ENCODE measurements at places on chromosomes 12 and 14.
A peak's percentile ranks its signal among the peaks of the same experiment; 100 is the strongest.

DNA sequence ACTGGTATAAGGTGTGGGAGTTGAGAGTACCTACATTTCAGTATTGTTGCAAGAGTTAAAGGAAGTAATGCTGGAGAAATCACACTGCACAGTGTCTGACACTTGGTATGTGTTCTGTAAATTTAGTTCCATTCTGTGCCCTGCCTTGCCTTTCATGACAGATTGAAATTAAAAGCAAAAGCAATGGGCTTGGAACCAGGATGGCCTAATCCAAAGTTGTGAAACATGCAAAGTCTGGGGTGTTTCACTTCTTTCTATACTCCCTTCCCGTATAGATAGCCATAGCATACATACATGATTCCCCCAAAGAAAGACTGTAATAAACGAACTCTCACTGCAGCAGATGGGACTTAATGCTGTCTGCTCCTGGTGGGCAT, 281.1 kb downstream of the NRXN3 start:
- DNase-seq, result no peak

DNA sequence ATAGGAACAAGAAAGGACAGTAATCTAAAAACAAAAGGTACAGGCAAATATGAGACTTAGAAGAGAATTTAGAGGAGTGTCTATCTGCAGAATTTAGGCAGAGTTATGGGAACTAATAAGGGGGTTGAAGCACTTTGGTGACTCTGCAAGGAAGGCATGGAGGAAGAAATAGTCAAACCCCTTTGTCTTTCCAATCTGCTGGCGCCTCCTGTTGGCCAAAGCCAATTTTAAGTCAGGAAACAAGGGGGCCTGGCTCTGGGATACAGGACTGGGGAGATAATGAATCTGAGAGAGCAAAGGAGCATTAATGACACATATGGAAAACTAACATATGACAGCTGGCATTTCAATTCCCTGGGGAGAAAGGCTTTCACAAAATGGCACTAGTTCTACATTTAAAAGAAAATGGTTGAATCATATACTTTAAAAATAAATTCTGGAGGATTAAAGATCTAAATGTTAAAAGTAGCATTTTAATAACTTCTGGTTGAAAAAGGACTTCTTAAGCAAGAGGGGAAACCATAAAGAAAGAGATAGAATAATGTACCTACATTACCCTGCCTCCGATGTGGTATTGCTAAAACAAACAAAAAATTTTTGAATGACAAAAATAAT, 48.5 kb upstream of the CSRP2 start:
- peak; percentile 7 for DNase-seq

- no peak for DNase-seq
These were observed 183.3 kb downstream of the SSPN start for GRCh38 chr12:26378711-26379110.

- no peak for DNase-seq
These were observed 263.2 kb upstream of the ATP2B1 start for GRCh38 chr12:89971880-89972279.

DNA sequence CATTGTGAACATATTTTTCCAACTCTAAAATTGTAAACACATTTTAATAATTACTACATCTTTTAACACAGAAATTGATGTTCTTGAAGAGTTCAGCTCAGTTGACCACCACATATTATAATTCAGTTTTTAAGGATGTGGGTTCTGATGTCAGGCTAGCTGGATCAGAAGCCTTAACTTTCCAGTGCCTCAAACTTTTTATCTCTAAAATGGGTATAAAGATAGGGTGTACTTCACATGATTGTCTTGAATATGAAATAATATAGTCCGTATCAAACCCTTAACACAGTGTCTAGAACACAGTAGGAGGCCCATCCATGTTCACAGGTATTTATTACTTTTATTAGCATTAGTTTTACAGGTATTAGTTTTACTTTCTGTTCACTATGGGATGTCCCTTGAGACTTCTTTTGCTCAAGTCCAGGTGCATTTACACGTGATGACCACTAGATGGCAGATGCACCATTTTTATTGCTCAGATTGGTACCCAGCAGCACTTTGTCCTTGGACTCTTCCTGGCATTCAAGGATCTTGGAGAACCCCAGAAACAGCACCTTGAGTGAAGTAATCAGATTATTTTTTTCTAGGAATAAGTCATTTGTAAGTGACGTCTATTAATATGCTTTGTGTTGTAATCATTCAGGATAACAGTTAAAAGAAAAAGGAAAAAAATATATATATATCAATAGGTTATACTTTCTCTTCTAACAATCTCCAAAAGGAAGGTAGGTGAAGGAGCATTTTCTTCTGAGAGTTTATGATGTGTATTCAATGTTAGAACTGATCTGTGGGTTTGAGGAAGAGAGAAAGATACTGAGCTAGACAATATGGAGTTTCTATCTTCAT, 580.2 kb downstream of the ETNK1 start:
- DNase-seq, result peak; percentile 41

DNA sequence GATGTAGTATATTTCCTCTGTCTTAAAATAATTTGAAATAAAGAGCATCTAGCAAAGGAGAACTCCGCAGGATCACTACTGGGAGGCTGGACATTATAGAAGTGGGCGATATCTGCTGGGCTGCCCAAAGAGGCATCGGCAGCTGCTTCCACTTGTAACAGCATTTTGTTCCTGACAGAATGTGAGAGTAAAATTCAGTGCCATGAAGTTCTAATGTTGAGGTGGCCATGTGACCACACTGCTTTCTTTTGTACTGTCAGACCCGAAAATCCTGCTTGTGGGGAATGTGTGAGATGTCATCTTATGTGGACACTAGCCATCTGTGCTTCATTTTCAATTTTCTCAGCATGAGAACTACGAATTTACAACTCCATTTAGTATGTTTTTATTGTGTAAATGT, 151.9 kb downstream of the ACSS3 start:
- no peak for DNase-seq

DNA sequence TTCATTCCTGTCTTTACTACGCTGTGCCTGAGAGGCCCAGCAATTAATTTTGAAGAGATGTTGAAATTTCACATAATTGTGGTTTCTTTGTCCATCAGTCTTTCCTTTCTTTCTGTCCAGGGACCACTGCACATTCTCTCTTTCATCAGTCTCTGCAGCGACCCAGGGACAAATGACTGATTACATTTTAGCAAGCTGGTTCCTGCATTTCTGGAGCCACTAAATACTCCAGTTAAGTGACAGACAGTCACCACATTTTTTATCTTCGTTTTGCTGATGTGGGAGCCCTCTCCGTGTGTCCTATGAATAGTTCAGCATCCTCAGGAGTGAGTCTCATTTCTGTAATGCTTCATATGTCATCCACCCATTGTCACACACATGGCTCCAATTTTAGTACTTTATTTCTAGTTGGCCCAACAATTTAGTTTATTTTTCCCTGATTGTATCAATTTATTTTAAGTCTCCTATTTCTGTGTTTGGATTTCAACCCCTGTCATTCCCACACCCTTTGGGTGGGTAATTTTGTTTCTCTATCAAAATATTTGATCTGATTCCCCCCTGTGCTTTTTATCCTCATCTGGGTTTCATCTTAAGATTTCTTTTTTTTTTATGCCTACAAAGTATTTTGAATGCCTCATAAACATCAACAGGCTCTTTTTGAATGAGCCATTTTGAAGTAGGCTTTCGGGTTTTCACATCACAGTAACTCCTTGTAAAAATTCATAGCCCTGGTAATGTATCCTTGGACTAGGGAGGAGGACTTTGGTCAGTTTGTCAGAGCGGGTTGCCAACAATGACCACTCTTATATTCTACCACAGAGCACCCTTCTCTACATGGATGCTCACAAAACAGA, 1196.5 kb downstream of the GALC start:
- DNase-seq, result no peak

DNA sequence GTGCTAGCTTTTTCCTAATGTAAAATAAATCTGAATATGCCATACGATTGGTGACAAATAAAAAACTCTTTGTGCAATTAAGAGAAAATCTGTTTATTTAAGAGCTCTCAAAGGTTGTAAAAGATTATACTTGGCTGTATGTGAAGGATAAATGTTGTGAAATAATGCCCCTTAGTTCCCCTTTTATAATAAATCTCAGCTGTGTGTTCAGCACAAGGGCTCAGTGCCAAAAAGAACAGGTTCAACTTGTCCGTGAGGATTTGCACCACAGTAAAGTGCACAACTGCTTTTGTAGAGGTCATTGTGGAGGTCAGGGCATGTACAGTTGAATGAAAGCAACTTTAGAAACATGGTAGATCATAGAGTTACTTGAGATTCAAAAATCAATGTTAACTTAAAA, 118.6 kb downstream of the TRMT5 start:
- DNase-seq, result peak; percentile 21

DNA sequence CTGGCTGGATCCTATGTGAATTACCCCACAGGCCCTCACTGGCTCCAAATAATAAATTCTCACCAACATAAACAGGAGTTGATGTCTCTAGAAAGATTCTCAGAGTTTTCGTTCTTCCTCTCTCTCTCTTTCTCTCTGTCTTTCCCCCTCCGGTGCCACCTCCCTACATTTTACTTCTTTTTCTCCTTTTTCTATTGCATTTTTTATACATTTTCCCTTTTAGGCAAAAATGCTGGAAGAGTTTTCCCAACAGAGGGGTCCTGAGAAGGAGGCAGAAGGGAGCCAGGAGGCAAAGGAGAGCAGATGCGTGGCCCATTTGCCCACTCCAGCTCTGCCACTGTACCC, 826 bp upstream of the HOXC6 start:
- no peak for DNase-seq

GRCh38 chr14:72439707-72440106, 454.2 kb downstream of the DPF3 start:
- no peak for DNase-seq

GRCh38 chr14:94043756-94044475, 17.8 kb downstream of the OTUB2 start:
- no peak for DNase-seq

GRCh38 chr12:117513353-117513752, 151.9 kb upstream of the NOS1 start:
- no peak for DNase-seq

DNA sequence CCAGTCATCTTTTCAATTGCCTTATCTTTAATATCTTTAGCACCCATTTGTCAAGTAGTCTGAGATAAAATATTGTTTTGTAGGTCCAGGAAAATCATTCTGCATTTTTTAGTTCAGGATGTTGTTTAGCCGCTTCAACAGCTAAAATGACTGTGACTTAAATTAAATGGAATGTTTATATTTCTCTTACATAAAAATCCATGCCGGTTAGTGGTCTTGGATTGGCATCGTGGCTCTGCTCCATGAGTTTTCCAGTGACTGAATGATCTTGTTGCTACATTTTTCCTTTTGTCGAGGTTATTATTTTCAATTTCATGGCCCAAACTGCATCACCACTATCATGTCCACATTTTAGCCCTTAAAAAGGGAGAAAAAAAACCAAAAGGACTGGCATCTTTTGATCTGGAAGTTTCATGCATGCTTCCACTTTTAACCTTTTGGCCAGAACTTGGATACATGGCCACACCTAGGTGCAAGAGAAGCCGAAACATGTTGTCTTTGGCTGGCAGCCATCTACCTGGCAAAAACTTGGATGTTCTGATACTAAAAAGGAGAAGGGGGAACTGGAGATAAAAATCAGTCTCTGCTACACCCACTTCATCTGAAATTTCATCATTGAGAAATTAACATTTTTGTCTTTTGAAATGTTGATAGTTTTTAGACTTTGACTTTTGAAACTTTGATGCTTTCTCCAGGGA, 142.4 kb downstream of the OTOGL start:
- peak; percentile 15 for DNase-seq

GRCh38 chr12:126770188-126770587, 1496.8 kb upstream of the TMEM132C start:
- no peak for DNase-seq

DNA sequence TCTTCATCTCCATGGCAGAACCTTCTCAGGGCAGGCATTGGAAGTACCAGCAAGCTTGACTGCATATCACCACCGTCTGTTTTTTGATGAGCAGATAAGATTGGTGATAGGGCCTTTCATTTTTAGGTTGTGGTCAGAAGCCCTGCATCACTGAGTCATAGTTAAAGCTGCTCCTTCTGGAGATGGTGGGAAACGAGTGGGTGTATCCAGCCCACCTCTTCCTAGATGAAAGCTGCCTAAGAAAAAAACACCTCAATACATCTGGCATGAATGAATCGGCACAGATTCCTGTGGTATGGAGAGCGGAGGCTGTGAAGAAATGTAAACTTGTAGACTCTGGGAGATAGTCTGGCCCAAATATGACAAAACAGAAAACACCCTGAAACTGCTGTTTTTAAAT, 248.7 kb upstream of the EGLN3 start:
- no peak for DNase-seq

DNA sequence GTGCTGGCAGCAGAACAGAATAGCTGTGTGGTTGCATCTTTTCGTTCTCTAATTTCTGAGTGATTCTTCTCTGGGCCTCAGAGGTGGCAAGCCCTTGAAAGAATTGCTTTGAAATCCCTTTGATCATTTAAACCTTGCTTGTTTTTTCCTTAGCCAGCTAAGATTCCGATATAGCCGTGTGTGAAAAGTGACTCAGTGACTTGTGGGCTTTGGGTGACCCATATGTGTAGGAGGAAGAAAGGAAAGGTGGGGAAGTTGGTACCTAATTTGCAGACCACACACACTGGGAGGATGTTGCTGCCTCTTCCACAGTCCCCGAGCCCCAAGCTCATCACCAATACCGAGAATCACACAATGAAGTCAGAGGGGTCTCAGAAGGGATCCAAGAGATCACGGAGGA, 18.8 kb downstream of the SLC24A4 start:
- DNase-seq, result no peak

- no peak for DNase-seq
These were observed 13.7 kb upstream of the WNK1 start for GRCh38 chr12:738712-739111.

Data from smooth muscle cell of the brain vasculature (primary cell).